NCI-H187 (cell line): ENCODE measurements at places on chromosomes 11 and 22.

DNA sequence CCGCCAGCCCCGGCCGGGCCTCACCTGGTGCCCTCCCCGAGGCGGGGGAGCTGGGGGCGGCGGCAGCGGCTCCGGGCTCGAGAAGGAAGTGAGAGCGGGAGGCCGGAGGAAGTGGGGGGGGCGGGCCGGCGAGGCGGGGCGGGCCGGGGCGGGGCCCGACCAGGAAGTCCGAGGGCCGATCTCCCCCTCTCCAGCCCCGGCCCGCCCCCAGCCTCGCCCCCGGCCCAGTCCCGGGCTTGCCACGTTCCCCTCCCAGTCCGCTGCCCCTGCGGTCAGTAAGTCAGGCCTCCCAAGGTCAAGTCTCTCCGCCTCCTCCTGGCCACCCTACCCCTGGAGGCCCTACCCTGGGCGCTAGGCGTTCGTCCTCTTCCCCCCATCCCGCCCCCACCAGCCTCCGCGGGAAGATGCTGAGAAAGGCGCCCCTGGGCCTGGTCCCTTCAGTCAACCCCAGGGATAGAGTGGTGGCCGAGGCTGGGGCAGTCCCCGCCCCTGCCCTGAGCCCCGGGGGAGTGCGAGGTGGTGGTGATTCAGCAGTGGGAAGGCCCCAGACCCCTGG, at the start of gene RHOG:
Gene RHOG, minus strand, starts transcription at position 90 of the 556 bp plus-strand sequence. CDS start 12,821 bp downstream, outside the sequence.
- no peak for DNase-seq

DNA sequence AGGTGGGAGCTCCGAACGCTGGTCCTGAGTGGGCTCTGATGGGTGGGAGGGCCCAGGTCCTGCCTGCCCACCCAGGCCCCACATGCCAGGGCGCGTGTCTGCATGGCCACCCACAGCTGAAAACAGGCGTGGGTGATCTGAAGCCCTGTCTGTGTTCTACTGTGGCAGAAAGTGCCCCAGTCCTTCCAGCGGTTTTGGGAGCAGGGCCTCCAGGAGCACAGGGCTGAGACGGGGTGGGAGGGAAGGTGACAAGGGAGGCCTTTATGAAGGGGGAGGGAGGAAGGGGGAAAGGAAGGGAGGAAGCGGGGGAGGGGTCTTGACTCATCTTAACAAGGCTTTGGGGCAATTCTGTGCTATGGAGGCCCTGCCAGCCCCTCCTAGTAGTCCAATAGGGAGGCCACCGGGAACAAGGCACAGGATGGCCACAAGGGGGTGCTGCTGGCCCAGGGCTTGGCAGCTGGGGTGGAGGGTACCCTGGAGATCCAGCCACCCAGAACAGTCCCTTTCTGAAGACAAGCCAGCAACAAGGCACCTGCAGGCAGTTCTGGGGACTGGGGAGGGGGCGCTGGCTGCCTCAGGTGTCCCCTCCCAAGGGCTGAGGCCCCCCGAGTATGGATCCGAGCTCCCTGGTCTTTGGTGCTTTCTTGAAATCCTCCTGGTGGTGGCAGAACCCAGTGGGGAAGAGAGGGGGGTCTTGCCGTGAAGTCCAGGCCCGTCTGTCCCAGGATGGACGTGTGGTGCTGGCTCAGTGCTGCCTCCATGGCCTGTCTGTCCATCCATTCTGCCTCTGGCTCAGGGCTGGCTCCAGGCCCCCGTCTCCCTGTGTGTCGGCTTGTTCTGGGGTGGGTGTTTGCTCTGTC, 6.3 kb upstream of the FADS3 start:
- peak; percentile 33 for DNase-seq

GRCh38 chr11:113305440-113306336, 8.7 kb upstream of the TTC12 start:
- DNase-seq = peak; percentile 33

DNA sequence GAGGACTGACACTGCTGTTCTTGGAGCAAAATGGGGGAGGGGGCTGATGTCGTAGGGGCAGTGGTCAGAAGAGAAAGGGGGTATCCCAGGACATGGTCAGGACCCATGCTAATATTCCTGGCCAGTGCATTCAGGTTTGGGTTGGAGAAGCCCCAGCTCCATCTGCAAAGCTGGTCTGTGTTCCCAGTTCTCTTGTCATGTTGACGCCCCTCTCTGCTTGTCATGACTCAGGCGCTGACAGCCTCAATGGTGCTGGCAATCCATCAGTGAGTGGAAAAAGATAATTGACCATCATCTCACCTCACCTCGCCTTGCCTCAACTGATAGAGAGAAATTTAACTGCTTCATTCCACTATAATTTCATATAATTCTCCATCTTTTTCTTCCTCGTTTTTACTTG, 283.1 kb upstream of the CADM1 start:
- DNase-seq = no peak

DNA sequence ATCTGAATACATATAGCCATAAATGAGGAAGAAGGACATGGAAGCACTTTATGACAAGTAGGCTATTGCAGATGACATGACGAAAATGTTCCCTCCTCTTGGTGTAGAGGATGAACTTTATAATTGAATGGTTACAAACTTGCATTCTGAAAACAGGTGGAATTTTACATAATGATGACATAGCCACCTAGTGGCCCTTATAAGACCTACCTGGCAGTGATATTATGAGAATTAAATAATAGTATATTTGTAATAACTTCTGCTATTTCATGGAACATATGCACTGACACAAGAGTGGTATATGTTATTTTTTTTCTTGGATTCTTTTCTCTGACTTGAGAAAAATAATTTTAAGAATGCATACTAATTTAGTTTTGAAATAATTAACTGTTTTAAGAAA, 22.9 kb downstream of the TRIM22 start:
- no peak for DNase-seq

DNA sequence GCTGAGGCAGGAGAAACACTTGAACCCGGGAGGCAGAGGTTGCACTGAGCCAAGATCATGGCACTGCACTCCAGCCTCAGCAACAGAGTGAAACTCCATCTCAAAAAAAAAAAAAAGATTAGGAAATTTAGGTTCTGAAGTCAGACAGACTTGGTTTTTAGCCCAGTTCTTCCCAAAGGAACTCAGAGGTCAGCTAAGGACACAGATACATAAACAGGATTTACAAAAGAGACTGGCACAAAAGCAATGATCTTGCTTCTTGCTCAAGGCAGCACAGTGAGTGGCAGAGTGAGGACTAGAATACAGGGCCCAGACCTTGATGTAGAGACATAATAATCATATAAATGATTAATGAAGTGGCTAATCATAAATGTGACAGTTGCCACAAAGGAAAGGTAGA, 25.4 kb upstream of the RRAS2 start:
- no peak for DNase-seq

GRCh38 chr22:36201630-36202319, at the start of gene APOL4:
Gene APOL4 (minus strand): TSS chr22:36201809. CDS start chr22:36201734, 75 bp downstream.
- DNase-seq = no peak

DNA sequence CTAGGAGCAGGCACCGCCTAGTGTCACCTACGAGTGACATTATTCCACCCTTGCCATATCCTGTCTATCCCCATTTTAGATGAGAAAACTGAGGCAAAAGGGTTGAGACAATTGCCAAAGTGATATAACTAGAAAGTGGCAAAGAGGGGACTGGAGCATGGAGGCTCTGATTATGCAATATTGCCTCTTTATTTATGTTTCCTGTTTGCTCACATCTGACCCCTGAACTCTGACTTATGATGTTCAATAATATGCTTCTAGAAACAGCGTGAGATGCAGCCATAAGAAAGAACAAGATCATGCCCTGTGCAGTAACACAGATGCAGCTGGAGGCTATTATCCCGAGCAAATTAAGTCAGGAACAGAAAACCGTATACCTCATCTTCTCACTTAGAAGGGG, 7.7 kb downstream of the ELF5 start:
- no peak for DNase-seq

DNA sequence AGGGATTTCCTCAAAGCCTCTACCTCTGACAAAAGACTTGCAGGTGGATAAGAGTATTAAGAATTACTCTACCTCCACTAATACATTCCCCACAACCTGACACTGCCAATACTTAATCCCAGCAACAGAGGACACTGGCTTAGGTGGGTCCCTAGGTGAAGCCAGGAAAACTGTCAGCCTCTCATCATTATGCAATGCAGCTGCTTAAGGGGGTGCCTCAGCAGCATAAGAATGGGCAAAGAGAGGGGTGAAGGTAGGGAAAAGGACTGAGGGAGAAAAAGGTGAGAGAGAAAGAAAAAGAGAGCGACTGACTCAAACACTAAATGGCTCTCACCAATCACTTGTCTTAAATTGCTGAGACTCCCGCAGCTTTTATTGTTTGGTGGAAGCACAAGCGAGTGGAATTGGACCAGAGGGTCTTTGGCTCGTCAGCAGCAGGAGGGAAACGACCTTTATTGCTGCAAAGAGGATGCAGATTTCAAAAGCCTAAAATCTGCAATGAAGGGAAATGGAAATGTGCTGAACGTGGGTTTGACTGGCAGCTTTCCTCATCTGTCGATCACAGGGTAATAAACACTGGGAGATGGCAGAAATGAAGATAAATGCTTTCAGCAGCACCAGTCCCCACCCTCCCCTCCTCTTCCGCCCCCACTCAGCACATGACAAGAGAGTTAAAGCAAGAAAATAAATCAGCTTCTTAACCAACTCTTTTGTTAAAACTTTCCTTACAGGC, 64.9 kb upstream of the CHRM4 start:
- DNase-seq = no peak

DNA sequence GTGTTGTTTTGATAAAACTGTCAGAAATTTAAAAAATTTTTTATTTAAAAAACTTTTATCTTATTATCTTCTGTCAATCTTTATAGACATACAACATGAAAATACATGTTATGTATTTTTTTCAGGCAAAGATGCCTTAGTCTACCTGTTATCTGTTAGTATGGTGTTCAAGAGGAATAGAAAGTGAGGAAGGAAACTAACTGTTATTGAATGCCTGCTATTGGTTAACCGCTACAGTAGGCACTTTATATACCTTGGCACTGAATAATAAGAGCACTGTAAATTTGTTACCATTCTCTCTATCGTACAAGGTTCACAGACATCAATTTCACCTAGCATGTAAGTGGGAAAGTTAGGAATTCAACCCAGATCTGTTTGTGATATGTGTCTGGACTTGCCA, 272.1 kb upstream of the CCDC90B start:
- no peak for DNase-seq

DNA sequence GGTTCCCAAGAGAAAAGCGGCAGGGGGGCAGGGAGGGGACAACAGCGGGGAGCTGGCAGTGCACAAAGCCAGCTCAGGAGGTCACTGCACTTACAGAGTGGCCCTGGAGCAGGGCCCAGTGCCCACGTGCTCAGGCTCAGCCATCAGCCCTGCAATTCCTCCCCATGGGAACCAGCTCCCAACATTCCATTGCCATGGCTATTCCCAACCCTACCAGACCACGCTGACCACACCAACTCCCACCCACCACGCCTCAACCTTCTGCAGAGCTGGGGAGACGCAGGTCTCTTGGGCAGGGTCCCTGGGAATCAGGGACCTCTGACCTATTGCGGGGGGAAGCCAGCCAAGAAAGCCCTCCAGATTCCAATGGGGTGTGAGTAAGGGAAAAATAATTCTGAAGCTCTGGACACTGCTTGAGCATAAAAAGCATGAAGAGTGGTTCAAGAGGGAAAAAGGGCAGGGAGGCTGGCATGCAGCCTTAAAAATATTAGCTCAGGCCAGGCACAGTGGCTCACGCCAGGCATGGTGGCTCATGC, 38.3 kb upstream of the TFIP11 start:
- DNase-seq = no peak

DNA sequence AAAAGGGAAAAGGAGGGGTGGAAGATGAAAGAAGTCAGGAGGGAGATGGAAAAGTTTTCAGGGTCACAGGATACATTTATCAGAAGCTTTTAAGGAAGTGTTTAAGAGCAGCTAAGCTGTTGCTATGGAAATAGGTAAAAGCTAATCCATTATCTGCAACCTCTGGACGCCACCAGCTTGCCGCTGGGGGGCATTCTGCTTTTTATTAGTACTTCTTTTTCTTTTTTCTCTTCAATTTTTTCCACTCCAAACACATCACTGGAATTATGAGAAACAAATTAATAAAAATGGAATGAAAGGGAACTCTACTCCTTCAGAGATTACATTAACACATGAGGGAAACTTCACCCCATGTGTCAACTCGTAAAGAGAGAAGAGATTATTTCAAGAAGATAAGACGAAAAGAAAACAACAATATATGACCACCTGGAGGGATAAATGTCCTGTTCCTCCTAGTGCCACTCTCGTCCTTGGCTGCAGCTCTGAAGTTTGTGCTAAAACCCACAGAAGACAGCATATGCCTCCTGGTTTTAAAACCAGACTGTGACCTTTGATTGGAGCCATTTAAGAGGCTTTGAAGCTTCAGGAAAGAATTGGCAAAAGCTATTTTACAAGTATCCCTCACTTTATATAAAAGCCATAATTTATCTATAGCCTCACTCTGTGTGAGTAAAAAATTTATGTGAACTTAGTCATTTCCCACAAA, 972.8 kb downstream of the OPCML start:
- DNase-seq = no peak

DNA sequence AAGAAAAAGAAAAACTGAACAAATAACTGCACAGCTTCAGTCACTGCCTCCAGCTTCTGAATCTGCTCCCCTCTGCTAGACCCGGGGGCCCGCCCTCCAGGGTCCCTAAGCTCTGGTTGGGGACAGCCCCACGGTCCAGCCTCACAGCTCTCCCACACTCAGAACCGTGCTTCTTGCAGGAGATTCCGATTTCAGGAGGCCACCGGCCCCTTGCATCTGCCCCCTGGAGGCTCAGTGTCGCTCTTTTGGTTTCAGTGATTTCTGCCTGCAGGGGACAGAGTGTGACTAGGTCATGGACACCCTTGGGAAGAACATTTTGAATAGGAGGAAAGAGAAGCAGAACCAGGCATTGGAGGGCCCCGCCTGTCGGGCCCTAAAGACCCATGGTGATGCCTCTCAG, 23.1 kb upstream of the RPS3 start:
- no peak for DNase-seq

- no peak for DNase-seq
Measured at GRCh38 chr11:2149864-2150847, 10.9 kb downstream of the INS start.

DNA sequence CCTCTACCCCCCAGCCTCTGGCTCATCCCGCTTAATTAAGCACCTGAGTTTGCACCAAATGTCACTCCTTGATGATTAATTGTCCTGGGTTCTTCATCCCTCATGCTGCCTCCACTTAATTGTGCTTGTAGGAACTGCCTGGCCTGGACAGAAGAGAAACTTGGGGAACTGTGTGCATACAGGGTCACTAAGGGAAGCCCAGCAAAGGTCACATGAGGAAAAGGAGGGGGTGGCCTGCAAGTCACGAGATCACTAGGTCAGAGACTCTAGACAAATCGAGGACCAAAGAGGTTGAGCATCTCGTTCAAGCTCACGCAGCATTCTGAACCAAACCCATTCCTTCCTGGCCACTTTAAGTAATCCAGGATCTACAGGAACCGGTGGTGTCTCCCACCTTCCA, 75.8 kb downstream of the PDE2A start:
- no peak for DNase-seq
